Forelimb muscle (tissue), 1 donor: ENCODE measurements at places on chromosomes 1 and 21. TPM values are rescaled to one million over a fixed set of nuclear protein-coding genes. Genes with fewer than 3 reads are reported as not detected.

The RPS27 gene
- polyA plus RNA-seq = 3,622 TPM

The SHE gene
- 9.1 TPM for polyA plus RNA-seq

The RORC gene
- polyA plus RNA-seq = 10.8 TPM

The DNALI1 gene
- 8.7 TPM for polyA plus RNA-seq

The LCE2B gene
- polyA plus RNA-seq = not detected

The SLC5A9 gene
- polyA plus RNA-seq = 2.0 TPM

The CRB1 gene
- 0.39 TPM for polyA plus RNA-seq

The IL24 gene
- 0.14 TPM for polyA plus RNA-seq
